ENCODE measurements at places on chromosomes 16 and 17.

DNA sequence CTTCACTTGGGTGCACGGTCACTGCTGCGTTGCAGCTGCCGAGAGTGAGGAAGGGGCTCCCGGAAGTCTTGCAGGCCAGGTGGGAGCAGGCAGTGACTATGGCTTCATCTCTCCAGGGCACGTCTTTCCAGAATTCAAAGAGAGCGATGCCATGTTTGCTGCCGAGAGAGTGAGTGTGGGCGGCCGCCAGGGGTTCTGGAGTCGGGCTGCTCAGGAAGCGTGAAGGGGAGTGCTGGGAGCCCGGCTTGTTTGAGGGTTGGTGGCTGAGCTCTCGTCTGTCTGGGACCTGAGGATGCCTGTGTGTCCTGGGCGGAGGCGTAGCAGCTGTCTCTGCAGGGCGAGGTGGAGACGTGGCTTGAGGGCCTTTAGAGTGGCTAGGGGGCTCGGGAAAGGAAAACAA is 6.3 kb downstream of the HGS start:
- no peak for DNase-seq

- DNase-seq = no peak
Observed at GRCh38 chr17:17568772-17569195, 22.7 kb downstream of the PEMT start.

DNA sequence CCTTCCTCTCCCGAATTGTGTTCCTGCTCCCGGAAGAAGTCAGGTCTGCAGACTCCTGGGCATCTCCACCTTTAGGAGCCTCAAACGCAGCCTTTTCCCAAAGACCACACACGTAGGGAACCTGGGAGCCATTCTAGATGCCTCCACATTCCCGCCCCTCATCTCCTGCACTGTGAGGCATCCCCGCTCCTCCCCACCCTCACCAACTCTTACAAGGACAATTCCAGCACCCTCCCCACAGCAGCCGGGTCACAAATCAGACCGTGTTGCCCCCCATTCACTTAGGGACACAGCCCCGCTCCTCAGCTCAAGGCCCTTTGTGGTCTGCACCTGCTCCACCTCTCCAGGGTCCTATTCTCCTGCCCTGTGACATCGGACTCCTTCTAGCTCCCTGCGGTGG is 49.6 kb downstream of the ABR start:
- DNase-seq = no peak

DNA sequence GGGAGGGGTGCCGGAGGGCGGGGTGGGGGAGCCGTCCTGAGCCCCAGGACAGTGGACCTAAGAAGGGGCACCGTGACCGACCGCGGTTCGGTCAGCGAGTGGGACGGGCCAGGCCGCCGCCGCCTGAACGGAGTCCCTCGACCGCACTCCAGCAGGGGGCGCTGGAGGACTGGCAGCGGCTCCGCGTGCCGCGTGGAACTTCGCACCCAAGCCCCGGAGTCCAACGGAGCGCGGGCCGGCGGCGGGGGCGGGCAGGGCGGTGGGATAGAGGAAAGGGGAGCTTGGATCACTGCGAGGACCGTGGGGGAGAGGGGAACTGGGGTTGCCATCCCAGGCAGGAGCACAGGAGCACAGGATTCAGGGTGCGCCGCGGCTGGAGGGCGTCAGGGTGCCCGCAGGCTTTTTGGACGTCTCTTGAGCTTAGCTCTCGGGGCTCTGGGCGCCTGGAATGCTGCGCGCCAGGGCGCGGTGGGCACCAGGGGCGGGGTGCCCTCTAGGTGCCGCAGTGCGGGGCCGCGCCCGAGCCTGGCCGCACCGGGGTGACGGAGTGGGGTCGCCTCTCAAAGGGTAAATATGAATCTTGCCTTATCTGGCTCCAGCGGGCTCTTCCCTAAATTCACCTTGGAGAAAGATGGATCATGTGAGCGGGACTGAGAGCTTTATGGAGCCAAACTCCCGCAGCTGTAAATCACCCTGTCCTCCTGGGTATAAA is 379 bp upstream of the OTOP2 start:
- DNase-seq = no peak

DNA sequence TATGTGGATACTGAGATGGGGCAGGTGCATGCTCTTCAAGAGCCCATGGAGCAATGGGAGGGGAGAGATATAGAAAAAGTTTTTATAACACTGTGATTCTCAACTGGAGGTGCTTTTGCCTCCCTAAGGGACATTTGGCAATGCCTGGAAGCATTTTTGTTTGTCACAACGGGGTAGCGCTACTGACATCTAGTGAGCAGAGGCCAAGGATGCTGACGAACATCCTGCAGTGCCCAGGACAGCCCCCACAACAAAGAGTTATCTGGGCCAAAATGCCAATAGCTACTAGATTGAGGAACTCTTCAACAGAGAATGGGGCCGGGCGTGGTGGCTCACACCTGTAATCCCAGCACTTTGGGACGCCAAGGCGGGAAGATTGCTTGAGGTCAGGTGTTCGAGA is 67.2 kb upstream of the CLEC3A start:
- DNase-seq = no peak

DNA sequence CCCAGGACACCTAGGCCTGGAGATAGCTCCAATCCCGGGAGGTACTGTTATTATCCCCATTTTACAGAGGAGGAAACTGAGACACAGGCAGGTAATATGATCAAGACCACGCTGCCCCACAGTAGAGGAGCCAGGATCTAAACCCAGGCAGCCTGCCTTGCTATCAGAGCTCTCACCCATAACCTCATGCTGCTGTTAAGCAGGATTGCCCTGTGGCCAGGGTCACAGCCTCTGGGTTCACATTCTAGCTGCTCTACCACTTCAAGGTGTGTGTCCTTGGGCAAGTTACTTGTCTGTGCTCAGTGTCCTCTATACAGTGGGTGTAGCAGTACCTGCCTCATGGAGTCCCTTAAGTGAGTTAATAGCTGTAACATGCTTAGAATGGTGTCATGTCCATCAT is 1015.3 kb downstream of the KCNJ18 start:
- DNase-seq = no peak

DNA sequence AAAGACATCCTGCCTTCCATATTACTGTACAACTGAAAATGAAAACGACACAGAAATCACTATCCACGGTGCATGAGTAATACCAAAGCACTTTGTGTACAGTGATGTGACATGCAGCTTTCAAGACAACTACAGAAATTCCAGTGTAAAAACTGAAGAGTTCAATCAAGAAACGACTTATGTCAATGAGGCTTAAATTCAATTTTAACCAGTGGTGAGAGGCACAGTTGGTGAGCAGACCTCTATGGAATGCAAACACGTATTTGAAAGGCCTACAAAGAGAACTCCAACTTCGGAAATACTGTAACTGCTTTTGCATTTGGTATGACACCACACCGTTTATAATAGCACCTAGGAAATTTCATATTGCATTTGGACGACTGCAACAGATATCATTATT is 87.6 kb downstream of the USP31 start:
- DNase-seq = no peak

DNA sequence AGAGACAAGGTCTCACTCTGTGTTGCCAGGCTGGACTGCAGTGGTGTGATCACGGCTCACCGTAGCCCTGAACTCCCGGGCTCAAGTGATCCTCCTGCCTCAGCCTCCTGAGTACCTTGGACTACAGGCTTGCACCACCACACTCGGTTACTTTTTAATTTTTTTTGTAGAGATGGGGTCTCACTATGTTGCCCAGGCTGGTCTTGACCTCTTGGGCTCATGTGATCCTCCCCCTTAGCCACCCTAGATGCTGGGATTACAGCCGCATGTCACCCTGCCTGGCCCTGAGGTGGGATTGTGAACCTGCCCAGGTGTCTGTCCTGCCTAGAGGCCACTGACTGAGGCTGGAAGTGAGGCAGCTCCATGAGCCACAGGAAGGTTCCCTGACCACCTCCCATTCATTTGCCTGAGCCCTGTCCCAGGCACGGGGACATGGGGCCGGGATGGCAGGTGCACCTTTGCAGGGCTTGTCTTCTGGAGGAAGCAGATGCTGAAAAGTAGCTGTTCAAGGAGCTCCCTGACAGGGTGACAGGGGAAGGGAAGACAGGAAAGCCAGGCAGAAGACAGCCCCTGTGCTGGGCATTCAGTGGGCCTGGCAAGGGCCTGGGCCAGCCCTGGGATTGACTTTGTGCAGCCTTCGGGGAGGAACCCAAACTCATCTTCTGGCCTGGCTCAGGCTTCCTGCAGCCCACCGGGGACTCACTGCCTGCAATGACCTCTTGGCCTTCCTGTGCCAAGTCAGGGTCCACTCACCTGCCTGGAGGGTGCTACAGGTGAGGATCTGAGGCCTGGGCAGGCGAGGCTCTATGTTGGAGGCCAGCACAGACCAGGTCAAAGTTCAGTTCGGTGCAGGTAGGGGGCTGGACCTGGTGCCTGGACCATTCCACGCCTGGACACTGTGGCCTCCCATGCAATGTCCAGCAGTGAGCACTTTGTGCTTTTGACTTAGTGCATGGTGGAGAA is 8.1 kb upstream of the NOTUM start:
- DNase-seq = no peak

DNA sequence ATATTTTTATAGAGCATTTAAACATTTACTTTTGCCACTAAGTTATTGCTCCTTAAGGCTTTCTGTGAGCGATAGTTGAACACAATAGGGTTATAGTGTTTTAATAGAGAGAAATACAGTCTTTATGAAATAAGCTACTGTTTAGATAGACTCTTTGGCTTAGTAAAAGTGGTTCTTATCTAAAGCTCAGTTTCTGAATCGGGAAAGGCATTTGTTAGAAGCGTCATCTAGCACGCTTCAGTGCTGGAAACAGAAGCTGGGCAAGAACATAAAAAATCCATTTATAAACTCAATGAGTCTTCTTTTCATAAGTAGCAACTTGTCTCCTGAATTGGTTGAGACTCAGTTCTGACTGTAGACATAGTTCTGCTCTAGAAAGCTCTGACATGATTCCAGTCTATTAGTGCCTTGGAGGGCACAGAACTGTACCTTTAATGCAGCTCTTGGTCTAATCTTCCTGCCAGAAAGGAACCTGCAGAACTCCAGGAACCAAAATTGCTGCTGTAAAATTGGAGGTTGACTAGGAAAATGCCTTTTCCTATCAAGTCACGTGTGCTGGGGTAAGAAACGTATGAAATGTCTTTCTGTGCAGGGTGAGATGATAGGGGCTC is 55.4 kb upstream of the DNAJA2 start:
- no peak for DNase-seq

GRCh38 chr16:72561-73548 is at the start of gene RHBDF1:
Gene RHBDF1, minus strand, starts transcription at chr16:72631. Its CDS starts 7,616 bp downstream, at chr16:65015.
- no peak for DNase-seq
